DMS79 treated with DMSO at 0.1 percent for 48 hours (cell line): ENCODE measurements at places on chromosomes 11 and 22.

DNA sequence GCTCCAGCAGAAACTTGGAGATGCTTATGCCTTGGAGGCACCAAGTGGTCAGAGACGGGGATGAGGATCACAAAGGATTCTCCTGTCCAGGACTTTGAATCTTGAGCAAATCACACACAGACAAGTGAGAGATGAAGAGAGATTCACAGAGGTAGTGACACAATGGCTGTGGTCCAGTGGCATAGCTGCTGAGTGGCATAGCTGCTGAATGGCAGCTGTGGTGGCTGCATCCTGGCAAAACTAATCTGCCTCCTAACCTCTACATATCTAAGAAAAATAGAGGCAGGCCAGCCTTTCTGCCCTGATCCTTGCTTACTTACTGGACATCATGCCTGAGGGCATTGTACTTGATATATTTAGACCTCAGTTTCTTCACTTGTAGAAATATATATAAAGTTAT is 102.6 kb downstream of the CD44 start:
- DNase-seq, result no peak

DNA sequence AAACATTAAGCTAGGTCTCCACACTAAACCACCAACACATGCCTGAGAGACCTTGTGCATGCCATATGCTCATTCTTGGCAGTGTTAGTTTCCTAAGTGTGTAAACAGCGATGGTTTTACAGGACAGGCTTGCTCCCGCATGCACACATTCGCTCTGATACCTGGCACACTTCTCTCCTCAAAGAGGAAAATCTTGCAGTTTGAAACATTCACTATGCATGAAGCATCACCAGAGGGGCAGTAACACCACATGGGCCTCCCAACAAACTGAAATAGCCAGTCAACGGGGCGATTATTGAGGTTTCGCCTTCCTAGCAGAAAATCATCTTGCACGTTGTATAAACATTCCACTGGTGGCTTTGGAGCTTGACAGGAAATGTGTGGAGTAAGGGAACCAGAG is 52.6 kb downstream of the ABTB2 start:
- peak; percentile 40 for DNase-seq

DNA sequence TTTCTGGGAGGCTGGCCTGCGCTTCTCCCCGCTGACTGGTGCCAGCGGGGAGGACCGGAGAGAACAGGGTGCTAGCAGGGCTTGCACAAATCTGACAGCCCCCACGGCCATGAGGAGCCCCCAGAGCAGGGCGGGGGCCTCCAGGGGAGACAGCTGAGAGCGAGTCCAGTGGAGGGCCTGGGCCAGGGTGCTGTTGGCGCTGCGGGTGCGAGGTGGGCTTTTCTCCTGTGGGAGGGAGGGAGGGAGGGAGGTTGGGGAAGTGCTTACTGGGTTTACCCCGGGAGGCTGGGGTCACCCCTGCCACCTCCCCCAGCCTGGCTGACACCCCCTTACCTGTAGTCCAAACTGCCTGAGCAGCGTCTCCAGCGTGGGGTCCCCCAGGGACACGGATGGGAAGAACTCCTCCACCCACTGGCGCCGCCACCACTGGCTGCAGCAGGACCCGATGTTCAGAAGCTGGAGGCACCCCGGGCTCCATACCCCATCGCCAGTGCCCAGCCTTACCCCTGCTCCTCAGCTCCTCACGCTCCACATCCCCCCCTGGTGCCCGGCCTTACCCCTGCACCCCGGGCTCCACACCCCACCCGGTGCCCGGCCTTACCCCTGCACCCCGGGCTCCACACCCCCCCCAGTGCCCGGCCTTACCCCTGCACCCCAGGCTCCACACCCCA is 3.9 kb downstream of the LMF2 start:
- no peak for DNase-seq

DNA sequence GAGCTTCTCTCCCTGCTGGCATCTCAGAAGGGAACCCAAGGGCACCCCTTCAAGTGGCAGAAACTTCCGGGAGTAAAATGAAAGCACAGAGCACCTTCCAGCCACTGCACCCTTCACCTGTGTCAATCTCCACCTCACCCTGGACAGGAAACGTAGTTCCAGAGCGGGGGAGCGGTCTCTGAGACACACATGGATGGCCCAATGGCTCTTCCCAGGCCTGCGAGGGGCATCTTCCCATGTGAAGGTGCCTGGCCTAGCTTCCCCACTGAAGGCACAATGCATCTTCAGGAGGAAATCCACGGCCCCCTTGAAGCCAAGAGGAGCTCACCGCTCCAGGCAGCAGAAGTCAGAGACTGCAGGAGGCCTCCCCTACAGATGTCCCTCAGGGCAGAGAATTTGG is 234.2 kb downstream of the BRD1 start:
- no peak for DNase-seq

DNA sequence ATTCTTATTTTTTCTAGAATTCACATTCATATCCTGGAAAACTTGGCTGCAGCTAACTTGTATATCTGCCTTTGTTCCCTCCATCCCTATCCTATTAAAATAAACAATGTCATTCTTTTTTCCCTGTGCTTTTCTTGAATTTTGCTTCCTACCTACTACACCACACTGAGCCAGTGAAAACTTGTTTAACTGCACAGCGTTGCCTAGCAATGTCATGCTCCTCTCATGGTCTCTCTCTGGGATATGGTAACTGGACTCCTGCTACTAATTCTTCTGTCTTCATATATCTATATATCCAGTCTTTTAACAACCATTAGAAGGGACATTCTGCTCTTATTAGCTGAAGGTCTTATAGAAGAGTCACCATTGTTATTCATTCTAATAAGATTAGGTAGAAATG is 434.4 kb downstream of the METTL15 start:
- no peak for DNase-seq

DNA sequence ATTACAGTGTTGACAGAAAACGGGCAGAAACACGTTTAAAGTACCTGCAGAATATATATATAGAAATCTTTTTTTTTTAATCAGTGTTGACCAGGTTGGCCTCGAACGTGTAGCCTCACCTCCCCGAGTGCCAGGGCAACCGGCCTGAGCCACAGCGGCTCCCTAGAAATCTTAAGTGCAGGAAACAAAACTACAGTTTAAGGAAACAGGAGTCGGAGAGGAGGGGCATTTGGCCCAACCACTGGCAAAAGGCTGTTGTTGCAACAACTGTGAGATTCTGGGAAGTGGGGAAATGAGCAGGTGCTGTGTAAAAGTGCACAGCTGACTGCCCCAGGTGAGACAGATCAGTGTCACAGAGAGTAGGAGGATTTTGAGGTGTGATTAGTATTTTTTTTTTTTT is 3.7 kb downstream of the YWHAH start:
- no peak for DNase-seq

DNA sequence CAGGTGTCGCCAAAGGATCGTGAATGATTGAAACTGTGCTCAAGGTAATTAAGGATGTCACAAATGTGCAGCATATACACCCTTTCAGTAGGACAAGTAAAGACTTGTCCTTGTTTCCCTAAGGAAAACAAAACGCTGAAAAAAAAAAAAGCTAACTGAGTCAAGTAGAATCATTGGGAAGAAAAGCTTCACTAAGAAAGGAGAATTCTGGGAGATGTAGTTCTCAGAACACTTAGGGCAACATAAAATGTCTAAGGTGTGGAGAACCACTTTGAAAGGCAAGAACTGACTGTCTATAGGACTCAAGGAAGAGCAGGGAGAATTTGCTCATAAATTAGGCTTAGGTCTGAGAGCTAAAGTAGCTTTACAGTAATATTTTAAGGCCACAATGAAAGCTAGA is 2.9 kb upstream of the OR5T1 start:
- DNase-seq, result no peak

DNA sequence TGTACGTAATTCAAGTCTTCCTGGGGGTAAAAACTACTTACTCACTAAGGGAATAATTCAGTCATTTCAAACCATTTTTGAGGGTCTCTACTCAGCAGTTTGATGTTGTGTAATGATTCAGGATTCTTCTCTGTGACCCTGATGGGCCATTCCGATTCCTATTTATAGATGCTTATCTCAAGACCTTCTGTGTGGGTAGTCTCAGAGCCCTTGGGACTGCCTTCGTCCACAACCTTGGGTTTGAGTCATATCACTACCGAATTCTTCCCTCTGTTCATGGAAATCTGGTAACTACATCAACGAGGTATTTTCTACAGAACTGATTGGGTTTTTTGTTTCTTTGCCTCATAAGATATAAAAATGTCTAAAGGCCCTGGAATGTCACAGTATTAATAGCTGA is 14.3 kb upstream of the CBX6 start:
- DNase-seq, result no peak

GRCh38 chr11:103326070-103326794 is 217.0 kb downstream of the DYNC2H1 start:
- DNase-seq, result no peak

- DNase-seq, result peak; percentile 44
These were observed 21.0 kb downstream of the C22orf31 start for GRCh38 chr22:29040385-29041275.

- DNase-seq, result no peak
These were observed 55.2 kb downstream of the PICALM start for GRCh38 chr11:86013713-86014112.

GRCh38 chr11:64186492-64187165 is 658 bp downstream of the STIP1 start:
- DNase-seq, result no peak

DNA sequence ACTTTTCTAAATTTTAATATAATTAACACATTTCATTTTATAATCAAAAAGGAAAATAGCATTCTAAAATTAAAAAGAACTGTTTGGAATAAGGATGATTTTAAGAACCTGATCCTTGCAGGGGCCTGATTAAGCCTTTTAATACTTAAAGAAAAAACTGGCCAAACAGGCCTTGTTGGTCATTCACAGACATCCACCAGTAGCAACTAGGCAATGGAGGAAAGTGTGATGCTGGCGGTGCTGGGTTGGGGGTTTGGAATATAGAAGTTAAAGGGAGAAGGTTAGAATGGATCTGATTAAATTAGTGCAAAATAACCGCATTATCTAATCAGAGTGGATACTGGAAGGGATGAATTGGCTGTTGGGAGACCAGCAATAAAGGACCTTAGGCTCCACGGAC is 16.9 kb upstream of the TEAD1 start:
- DNase-seq, result no peak

- DNase-seq, result peak; percentile 84
These were observed 71.9 kb upstream of the GRAMD1B start for GRCh38 chr11:123357990-123358827.

- DNase-seq, result no peak
These were observed 54.1 kb downstream of the MCAM start for GRCh38 chr11:119262668-119263351.

GRCh38 chr22:23704829-23705228 is 14.0 kb downstream of the RGL4 start:
- DNase-seq, result no peak

DNA sequence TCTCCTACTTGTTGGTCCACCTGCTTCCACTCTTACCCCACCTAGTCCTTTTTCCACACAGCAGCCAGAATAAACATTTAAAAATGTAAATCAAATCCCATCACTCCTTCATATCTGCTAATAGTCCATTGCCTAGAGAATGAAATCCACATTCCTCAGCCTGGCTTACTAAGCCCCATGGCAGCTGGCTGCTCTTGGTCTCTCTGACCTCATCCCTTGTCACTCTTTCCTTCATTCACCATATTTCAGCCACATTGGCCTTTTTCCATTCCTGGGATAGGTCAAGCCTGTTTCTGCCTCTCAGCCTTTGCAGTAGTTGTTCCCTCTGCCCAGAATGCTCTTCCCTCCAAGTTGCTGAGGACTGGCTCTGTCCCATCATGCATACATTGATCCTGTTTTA is 512.8 kb downstream of the INSC start:
- DNase-seq, result no peak

DNA sequence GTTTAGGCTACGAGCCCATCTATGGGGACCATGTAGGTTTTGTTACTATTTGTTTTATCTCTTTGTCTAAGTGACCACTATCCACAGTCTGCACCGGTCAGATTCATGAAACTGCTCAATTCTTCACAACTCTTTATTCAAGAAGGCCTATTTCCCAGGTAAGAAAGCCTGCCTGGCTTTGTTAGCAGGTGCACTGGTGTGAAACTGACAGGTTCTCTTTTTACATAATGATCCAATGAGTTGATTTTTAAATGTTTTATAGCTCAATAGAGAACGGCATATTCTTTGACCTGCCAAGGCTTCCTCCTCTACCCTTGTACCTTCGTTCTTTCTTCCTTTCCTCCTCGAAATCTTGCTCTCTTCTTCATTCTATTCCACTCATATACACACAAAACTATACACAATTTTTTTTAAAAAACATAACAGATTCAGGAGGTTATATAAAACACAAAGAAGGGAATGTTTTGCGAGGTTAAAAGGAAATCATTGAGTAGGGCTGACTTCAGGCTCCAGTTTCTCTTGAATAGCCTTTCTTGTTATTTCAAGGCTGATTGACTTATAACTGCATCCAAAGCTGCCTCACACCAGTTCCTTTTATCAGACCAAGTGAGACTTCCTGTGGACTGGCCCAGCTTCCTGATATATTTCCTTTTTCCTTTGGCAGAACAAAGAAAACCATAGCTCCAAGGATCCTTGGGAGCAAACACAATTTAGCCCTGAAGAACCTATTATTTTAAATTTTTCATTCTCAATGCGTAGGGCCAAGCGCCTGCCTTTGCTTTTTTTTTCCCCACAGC is 11.4 kb downstream of the FLI1 start:
- no peak for DNase-seq

DNA sequence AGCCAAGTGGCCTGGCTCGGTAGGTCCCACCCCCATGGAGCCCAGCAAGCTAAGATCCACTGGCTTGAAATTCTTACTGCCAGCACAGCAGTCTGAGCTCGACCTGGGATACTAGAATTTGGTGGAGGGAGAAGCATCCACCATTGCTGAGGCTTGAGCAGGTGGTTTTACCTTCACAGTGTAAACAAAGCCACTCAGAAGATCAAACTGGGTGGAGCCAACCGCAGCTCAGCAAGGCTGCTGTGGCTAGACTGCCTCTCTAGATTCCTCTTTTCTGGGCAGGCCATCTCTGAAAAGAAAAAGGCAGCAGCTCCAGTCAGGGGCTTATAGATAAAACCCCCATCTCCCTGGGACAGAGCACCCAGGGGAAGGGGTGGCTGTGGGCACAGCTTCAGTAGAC is 22.3 kb upstream of the OR5B21 start:
- no peak for DNase-seq

DNA sequence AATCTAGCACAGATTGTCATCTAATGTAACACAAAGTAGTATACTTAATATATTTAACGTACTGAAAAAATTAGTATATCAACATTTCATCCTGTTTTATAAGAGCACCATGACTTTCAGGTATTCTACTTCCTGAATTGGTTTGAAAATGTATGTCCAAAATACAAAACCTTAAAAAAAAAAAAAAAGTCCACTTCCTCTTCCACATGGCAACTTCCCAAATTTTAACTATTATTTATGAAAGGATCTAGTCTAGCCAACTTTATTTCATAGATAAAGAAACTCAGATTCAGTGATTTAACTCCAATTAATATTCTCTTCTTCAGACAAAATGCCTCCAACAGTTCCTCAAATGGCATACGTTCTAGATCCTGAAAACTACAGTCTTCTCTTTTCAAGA is 44.0 kb downstream of the PIK3C2A start:
- no peak for DNase-seq

GRCh38 chr11:122226810-122227379 is 110.9 kb upstream of the BLID start:
- no peak for DNase-seq
